ENCODE measurements at places on chromosomes 7 and 10.

DNA sequence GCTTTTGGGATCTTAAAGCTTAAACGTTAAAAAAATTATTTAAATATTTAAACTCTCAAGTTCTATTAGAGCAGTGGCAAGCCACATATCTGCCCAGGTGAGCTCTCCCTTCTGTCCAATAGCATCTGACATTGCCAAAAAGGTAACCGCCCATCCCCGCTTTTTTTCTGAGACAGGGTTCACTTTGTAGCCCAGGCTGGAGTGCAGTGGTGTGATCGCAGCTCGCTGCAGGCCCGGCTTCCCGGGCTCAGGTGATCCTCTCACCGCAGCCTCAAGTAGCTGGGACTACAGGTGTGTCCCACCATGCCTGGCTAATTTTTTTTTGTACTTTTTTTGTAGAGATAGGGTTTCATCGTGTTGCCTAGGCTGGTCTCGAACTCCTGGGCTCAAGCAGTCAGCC, 83.2 kb downstream of the RBM33 start:
- DNase-seq: no peak

GRCh38 chr7:26311798-26312197, 20.1 kb downstream of the SNX10 start:
- DNase-seq: no peak

DNA sequence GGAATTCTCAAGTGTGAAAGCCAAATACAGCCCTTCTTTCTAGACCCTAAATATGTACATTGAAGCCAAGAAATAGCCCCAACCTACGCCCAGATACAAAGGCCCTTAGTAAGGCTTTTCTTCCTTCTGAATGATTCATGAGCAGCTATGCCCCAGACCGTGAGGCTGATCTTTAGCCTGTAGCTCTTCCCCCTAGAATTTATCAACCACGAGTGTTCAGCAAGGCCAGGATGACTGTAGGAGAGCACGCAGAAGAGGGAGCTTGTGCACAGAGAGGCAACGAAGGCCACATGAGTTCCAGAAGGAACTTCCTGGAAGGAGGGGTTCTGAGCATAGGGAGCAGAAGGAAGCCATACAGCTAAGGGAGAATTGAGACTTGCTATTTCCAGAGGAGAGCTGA, 53.0 kb upstream of the HABP2 start:
- DNase-seq: no peak

- DNase-seq: no peak
Observed at GRCh38 chr10:24432478-24433416, 223.8 kb downstream of the KIAA1217 start.

DNA sequence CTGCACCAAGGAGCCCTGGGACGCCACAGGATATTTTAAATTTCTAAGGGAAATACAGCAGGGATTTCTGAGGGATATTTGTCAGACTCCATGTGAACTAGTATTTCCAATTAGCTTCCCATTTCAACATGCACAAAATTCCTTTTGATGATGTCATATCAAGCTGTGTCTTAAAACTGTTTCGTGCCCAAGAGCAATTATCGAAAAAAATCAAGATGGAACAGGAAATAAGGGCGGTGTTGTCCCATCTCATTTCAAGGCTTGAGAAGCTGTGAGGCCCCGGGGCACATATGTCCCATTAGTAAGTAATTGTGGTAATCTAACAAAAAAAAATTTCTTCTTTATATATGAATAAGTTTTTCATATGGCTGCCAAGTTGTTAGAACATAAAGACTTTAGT, 47.4 kb downstream of the PPP1R17 start:
- no peak for DNase-seq

DNA sequence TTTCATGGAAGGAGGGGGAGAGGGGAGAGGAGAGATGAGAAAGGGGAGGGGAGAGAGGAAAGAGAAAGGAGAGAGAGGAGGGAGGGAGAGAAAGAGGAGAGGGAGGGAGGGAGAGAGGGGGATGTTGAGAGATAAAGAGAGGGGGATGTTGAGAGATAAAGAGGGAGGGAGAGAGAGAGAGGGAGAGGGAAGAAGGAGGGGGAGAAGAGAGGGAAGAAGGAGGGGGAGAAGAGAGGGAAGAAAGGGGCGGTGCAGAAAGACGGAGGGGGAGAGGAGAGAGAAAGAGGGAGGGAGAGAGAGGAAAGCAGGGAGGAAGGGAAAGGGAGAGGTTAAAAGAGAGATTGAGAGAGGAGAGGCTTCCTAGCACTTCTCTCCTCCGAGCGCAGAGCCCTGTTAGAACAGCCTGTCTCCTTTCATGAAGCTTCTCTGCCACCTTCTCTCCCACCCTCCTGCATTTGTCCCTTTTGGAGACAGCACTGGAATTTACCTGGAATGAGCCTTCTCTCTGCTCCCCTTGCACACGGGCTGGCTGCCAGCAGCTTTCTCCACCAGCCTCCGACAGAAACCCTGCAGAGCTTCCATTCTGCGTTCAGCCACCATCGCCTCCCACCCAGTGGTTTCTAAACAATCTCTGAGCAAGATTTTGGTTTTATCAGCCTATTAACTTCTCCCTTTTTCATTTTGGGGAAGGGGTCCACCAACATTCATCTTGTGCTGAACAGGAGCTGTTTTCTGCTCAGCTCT, 74.0 kb upstream of the CARD11 start:
- DNase-seq: no peak

DNA sequence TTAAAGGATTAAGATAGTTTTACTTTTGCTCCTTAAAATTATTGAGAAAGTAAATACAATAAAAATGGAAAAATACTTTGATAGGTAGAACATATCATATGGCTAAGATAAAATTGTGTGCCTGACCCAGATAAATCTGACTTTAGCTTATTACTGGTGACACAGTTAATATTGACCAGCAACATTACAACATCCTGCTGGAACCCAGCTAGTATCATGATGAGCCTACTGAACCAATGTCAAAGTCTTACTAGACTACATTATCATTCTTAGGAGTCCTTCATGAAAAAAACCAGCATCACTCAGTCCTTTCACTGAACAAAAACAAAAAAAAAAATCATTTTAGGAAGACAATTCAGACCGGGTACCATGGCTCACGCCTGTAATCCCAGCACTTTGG, 164.8 kb upstream of the CDK1 start:
- DNase-seq: no peak

DNA sequence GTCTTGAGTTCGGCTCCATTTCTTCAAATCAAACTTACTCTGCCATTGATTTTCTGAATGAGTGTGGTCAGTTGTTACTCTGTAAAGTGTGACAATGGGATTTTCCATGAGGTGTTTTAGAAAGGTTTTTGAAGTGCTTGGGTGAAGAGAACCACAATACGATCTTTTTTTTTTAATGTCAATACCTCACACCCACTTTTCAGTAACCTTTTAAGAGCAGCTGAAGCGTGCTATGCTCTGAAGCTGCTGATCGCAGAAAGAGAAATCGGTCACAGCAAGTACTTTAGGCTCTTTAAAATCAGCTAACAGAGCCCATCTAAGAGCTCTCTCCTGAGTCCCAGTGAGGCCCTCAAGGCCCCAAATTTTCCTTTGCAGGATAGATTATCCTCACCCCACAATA, 34.4 kb upstream of the YAE1 start:
- DNase-seq: no peak

DNA sequence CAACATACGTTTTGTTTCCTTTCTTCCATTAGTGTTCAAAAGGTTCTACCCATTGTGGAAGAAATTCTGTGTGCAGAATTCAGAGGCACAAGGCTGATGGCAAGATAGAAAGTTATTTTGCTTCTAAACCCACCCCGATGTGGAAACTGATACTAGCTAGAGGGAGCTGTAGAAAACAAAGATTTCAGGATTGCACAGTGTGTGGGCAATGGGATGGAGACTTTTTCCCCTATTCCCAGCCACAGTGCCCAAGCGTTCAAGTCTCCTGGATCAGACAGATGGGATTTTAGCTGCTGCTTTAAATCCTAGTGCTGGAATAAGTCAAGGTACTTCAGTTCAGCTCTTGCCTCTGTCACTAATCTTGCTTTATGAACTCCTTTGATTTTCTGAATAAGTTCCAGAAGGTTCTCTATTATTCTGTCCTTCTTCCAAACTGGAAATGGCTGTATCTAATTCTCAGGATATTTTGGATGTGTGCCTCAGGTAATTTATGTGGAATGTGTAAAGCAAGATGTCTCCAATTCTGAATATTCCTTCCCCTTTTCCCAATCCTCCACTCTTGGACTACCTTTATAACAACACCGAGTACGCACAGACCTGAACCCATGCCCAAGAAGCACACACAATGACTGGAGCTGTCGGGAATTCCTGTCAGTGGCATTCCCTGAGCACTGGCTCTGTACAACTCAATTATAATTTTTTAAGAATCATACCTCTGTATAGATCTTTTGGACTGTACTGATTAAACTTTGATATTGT, 473.0 kb downstream of the PLXDC2 start:
- DNase-seq: no peak

GRCh38 chr10:16519908-16520861, 1.5 kb downstream of the C1QL3 start:
- no peak for DNase-seq

DNA sequence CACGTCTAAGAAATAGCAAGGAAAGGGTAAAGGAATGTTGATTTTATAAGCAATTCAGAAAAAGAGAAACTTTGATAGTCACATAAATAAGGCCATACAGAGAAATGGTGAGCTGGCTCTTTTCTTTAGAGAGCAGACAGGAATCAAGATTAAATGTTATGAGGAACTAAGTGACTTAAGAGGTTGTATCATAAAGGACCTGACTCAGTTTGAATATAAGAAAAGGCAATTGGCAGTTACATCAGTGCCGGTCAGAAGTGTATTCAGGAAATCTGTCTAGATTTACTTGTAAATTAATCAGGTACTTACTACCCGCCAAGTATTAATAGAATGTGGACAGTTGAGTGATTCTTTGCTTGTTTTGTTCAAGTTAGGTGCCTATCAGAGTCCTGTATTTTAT, 2.1 kb downstream of the MRPL32 start:
- DNase-seq: no peak

DNA sequence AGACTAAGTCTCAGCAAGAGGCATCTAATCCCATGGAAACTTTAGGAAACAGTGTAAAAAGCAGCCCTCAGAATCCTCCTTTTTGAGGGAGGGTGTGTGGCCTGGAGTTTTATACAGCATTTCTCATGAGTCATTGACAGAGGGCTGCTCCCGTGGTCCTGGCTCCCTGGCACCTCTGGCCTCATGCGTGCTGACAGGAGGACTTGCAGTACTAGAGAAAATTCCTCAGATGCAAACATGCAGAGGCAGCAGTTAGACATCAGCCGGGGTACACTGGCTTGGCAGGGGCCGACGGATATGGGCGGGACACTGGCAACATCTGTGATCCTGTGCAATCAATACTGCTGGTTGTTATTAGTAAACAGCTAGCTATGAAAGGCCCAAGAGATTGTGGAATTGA, 925.1 kb upstream of the CELF2 start:
- DNase-seq: no peak

DNA sequence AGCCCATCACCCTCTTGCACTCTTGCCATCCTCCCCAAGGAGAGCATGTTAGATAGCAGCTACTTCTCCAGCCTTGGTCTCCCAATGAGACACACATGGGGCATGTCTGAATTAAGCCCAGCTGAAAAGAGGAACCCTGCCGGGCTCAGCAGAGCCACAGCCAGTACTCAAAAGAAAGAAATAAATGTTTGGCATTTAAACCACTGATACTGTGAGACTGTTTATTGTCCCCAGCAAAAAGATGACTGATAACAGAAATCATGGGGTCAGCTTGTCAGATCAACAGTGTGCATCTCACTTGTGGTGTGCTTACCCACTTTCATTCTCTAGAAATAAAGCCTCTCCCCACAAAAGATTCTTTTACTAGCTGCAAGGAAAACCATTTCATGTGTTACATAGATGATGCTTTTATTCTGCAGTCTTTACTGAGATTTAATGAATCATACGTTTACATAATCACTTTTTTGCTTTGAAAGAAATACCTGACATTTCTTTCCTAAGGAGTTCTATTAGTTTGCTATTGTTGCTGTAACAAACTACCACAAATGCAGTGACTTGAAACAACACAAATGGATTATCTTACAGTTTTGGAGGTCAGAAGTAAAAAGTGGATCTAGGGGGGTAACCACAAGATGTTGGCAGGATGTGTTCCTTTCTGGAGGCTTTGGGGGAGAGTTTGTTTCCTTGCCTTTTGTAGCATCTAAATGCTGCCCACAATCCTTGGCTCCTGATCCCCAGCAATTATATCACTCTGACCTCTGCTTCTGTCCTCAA, 20.9 kb downstream of the ANKRD7 start:
- DNase-seq: no peak

DNA sequence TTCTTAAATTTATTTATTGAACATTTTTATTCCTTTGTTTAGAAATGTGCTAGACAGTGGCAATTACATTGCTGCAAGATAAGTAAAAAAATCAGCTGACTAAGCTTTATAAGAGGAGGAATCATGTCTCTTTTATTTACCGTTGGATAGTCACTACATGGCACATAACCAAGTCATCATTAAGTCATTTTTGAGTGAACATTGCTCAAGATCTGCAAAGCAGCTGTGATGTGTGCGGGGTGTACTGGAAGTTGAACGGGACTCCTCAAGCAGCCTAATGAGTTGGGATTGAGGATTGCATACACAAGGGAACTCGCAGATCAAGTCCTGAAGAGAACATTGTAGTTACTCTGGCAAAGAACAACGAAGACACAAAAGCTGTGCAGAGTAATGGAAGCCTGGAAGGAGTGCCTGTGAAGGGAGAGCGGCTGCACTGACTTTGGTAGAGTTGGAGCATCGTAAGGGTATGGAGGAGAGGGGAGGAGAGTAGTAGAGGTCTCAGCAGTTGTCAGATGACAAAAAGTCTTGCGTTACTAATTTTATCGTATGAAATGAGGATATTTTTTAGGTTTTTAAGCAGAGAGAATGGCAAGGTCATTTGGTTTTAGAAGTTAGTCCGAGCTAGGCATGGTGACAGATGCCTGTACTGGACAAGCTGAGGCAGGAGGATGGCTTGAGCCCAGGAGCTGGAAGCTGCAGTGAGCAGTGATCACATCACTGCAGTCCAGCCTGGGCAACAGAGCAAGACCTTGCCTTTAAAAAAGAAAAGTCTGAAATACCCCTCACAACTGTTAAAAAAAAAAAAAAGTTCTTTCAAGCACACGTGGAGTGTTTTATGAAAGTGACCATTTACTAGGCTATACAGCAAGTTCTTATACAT, 95.1 kb downstream of the BMPR1A start:
- DNase-seq: no peak

DNA sequence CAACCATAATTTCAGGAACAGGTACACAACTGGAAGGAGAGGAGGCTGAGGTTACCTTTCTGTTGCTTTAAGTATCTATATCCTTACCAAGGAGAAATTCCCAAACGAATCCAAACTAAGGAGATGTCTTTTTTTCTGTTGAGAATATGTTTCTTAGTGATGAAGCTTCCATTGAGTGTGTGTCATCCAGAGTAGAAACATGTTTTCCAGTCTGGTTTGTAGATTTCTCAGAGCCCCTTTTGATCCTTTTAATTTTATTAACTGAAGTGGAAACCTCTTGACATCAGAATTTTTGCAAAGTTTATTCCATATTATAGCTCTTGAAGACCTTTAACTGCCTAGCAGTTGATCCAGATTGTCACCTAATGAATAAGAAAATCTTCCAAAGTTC, 207.1 kb upstream of the FERD3L start:
- DNase-seq: no peak

GRCh38 chr7:155337946-155338631, 40.4 kb downstream of the INSIG1 start:
- DNase-seq: no peak

- no peak for DNase-seq
Observed at GRCh38 chr7:55150709-55151451, 132.1 kb downstream of the EGFR start.

- DNase-seq: no peak
Observed at GRCh38 chr7:108568801-108569380, 615 bp downstream of the THAP5 start.
